Smooth muscle cell of bladder (primary cell): ENCODE measurements at places on chromosomes 3 and 15. TPM values are rescaled to one million over a fixed set of nuclear protein-coding genes. Genes with fewer than 3 reads are reported as not detected.

Gene MYEF2
- total RNA-seq = 0.71 and 2.0 TPM in 2 replicates

Gene CRABP1
- total RNA-seq = not detected in 2 replicates

Gene ITGB5
- 358 and 471 TPM in 2 replicates for total RNA-seq

Gene IL17RE
- total RNA-seq = 0.14 and 0.83 TPM in 2 replicates

Gene LINGO1
- total RNA-seq = not detected in 2 replicates

Gene FAN1
- total RNA-seq = 13.7 and 16.1 TPM in 2 replicates

Gene CMTM7
- 2.6 and 3.4 TPM in 2 replicates for total RNA-seq

Gene FEZF2
- total RNA-seq = not detected in 2 replicates

Gene HGD
- total RNA-seq = 0.46 and 0.71 TPM in 2 replicates

Gene ERICH6
- under 0.01 TPM in 1 of 2 replicates, not detected in the other for total RNA-seq

Gene HRG
- total RNA-seq = under 0.01 TPM in 1 of 2 replicates, not detected in the other

Gene RTP4
- total RNA-seq = 1.6 and 2.0 TPM in 2 replicates

Gene STARD5
- 11.8 and 23.0 TPM in 2 replicates for total RNA-seq

Gene SLC9C1
- 0.14 and 0.18 TPM in 2 replicates for total RNA-seq

Gene ECE2
- not detected in 2 replicates for total RNA-seq

Gene RGMA
- 0.28 and 0.46 TPM in 2 replicates for total RNA-seq

Gene LRRC31
- not detected in 2 replicates for total RNA-seq

Gene FAM3D
- not detected in 2 replicates for total RNA-seq

Gene TCF12
- total RNA-seq = 72.9 and 97.0 TPM in 2 replicates

Gene CFAP161
- not detected in 2 replicates for total RNA-seq
